ENCODE measurements at places on chromosomes 7 and 10.

- no peak for DNase-seq
These were observed 627.4 kb downstream of the REEP3 start for GRCh38 chr10:64148607-64149006.

DNA sequence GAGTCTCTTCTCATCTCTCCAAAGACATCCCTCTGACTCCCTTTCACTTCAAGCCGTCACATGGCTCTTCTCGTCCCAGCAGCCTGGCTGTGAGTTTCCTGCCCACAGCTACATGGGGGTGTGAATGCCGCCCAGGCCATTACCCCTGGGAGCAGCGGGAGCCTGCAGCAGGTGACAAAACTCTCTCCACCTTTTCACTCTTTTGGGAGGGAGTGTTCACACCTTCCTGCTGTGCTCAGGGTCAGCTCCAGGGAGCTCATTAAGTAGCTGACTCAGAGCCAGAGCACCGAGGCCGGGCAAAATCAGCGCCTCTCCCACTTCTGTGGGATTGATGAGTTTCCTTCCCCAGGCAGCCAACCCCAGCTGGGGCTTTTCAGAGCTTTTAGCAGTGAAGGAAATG lies 271.3 kb downstream of the TYW1 start:
- no peak for DNase-seq

DNA sequence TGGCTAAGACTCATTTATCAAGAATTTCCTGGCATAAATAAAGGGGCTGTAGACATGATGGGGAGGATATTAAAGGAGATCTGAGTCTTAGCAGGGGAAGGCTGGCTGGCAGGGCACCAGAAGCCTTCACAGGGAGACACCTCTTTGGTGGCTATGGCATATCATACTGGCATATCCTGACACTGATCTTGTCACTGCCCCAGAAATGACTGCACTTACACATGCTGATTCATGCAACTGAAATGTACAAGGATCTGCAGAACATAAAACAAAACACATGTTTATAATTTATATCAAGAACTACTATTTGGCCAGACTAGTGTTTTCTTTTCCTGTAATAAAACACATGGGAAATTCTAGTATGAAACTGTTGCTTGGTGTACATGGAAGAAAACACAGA lies 5.5 kb upstream of the LIPN start:
- no peak for DNase-seq

DNA sequence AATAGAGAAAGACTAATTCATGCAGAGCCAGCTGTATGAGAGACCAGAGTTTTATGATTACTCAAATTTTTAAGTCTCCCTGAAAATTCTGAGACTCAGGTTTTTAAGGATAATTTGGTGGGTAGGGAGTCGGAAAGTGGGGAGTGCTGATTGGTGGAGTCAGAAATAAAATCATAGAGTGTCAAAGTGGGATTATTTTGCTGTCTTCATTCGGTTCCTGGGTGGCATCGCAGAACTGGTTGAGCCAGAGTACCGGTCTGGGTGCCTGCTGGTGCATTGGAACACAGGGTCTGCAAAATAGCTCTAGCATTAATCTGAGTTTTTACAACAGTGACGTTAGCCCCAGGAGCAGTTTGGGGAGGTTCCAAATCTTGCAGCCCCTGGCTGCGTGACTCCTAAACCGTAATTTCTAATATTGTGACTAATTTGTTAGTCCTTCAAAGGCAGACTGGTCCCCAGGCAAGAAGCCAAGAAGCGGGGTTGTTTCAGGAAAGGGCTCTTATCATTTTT lies 32.4 kb downstream of the GPRIN2 start:
- no peak for DNase-seq

DNA sequence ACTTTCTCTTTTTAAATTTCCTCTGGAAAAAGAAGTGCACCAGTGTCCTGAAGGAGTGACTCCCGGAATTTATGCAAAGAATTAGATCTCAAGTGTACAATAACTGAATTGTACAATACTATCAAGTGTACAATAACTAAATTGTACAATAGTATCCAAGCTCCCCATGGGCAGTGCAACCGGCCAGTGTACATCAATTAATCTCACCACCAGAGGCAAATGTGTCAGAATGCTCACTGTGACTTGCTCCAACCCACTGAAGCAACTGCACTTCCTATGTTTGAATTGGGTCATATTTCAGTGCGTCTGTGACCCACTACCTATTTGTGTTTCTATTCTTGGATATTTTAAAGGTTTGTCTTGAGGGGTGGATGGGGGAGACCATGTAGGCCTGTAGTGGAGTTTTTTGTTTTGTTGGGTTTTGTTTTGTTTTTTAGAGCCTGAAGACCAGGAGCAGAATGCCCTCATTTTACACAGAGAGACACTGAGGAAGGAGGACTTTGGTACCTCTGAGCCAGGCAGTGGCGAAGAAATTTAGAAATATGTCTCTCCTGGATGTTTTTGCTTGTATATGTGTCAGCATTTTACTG lies 78.5 kb upstream of the CTTNBP2 start:
- no peak for DNase-seq

- DNase-seq: no peak
These were observed 1.2 kb upstream of the SLC13A4 start for GRCh38 chr7:135729230-135729629.

GRCh38 chr7:159032753-159033472 lies 111.8 kb downstream of the VIPR2 start:
- DNase-seq: no peak

DNA sequence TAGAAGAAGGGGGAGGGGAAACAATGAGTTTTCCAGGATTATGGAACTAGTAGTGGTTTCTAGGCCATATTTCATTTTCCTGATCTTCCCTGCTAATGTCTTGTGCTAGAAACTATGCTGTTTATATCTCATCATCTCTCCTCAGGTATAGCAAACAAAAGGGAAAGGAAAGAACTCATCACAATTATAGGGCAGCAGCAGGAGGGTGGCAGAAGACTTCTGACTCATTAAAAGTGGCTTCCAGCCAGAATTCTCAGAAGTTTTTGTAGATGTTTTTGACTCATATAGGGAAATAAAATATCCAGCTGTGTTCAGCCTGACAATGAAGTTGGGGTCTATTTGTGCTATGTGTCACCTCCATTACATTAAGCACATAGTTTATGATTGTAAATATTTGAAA lies 6.5 kb downstream of the AHR start:
- no peak for DNase-seq

DNA sequence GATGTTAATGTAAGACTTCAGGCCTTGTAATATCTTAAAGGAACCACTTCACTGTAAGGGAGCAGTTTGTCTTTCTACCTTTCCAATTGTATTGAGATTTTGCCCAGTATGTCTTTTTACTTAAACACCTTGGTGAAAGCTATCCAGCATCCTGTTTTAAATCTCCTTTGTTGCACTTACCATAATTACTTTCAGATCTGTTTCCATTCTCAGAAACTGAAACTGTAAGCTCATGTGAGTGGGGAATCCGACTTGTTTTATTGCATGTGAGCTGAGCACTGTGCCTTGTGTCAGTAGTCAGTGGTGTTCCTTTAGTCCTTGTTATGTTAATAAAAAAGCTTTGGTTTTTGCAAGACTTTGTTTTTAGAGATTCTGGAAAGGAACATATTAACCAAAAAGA lies 42.2 kb downstream of the BMPR1A start:
- DNase-seq: no peak

DNA sequence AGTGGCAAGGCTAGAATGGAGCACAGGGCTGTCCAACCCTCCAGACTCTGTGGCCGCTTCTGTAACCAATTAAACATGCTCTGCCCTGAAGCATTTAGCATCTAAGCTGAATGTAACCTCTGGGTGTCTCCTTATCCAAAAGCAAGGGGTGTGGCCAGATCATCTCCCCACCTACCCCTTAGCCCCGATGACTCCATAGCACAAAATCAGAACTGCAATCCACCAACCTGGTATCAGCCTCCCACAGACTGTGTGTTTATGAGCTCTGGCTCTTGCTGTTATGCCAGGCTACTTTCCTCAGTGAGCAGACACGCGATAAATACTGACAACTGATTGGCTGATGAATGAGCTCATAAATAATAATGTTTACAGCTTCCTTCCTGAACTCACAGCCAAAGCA lies 3.2 kb downstream of the FRMD4A start:
- DNase-seq: no peak

GRCh38 chr10:23516530-23516929 lies 77.7 kb downstream of the OTUD1 start:
- no peak for DNase-seq

DNA sequence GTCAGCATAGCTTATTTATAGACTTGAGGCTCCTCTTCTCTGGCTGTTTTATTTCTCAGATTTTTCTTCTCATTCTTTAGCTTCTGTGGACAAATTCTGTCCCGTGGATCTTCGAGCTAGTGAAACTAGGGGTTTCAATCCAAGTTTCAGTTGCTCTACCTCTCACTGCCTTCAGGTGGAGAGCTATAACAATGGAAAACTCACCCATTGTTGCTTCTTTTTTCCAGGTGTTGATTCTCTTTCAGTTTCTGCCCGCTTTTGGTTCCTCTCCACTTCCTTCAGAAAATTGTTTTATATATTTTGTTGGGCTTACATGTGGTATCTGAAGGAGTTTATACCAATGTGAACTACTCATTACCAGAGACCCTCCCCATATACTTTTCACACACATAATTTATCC lies 266.1 kb downstream of the TCF7L2 start:
- no peak for DNase-seq

- DNase-seq: no peak
These were observed 43.8 kb downstream of the DAGLB start for GRCh38 chr7:6403907-6404306.

DNA sequence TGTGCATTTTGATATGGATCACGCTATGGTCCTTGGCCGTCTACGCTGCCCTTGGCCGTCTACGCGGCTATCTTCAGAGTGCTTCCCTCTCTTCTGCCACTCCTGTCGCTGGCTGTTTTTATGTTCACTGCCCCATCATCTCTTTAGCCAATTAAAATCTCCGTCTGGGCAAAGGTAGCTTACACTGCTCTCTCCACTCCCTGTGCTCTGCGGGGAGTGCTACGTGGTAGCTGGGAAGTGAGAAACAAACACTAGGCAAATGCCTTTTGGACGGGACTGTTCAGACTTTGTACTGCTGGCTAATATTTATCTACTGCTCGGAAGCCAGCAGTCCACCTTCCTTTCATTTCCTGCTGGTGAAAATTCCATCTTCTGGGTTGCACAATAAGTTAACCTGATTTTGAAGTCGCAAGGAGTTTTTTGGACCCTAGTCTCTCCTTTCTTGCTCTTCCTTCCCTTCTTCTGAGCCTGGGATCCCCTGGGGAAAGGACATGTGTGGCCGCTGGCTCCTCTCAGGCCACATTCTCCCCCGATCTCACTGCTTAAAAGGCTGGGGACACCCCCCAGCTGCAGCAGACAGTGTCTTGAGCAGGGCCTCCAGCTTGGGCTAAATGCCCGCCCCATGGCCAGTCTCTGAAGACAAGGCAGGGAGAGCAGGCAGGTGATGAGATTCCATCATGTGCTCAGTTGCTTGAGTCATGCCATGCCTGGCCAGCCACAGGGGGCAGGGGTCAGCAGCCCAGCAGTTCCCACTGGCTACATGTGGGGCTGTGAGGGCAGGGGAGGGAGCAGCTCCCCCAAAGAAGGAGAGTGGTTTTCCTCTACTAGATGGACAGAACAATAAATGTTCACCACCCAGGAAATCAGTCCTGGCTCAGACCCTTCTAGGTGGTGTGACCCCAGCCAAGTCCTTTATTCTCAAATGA lies 25.5 kb upstream of the RBM33 start:
- no peak for DNase-seq

- DNase-seq: no peak
These were observed 58.0 kb downstream of the CREB5 start for GRCh38 chr7:28470344-28470743.

GRCh38 chr10:70958396-70958795 lies 70.0 kb upstream of the PCBD1 start:
- DNase-seq: no peak

All from stimulated activated CD8-positive, alpha-beta memory T cell treated with anti-CD3 and anti-CD28 coated beads, Interleukin-2, amount 100 ng/mL, for 1 hour (primary cell).